Hepatocyte (in vitro differentiated cells): ENCODE measurements at places on chromosomes 13 and 19. TPM values are rescaled to one million over a fixed set of nuclear protein-coding genes. Genes with fewer than 3 reads are reported as not detected.

Gene ZNF571
- total RNA-seq, result 5.6 and 5.7 TPM in 2 replicates

DNA sequence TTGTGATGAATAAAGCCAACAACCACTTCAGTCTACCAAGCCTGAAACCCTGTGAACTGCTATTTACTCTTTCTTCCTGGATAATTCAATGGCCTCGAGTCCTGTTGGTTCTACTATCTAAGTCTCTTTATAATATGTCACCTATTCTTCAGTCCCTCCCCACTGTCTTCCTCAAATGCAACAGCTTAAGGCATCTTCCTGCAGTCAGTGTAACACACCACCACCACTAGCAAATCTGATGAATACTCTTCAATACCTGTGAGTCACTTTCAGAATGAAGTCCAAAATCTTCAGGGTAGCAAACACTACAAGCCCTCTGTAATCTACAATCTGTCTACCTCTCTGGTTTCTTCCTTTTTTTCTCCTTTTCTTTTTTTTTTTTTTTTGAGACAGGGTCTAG, 32.9 kb downstream of the ZDHHC20 start:
- H3K4me1 ChIP-seq, result no peaks in the 10 kb centered on the region
- H3K27ac ChIP-seq, result no peak overlapping the region
- no peak overlapping the region for H3K4me3 ChIP-seq
- H3K27me3 ChIP-seq, result no peaks in the 10 kb centered on the region
- DNase-seq, result no peak

DNA sequence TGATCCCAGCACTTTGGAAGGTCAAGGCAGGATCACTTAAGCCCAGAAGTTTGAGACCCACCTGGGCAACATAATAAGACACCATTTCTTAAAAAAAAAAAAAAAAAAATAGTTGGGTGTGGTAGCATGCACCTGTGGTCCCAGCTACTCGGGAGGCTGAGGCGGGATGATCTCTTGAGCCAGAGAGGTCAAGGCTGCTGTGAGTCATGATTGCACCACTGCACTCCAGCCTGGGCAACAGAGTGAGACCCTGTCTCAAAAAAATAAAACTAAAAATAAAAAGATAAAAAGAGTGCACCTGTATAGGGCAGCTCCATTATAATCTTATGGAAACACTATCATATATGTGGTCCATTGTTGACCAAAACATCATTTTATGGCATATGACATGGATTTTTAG, 25.5 kb upstream of the STARD13 start:
- H3K36me3 ChIP-seq, result no peaks in the 10 kb centered on the region
- no peak overlapping the region for H3K4me3 ChIP-seq
- no peak for DNase-seq
- no peaks in the 10 kb centered on the region for H3K27me3 ChIP-seq
- no peaks in the 10 kb centered on the region for H3K4me1 ChIP-seq

GRCh38 chr13:37027639-37028038, 27.1 kb downstream of the EXOSC8 start:
- H3K27me3 ChIP-seq, result no peaks in the 10 kb centered on the region
- no peaks in the 10 kb centered on the region for H3K4me1 ChIP-seq
- no peak overlapping the region for H3K27ac ChIP-seq

DNA sequence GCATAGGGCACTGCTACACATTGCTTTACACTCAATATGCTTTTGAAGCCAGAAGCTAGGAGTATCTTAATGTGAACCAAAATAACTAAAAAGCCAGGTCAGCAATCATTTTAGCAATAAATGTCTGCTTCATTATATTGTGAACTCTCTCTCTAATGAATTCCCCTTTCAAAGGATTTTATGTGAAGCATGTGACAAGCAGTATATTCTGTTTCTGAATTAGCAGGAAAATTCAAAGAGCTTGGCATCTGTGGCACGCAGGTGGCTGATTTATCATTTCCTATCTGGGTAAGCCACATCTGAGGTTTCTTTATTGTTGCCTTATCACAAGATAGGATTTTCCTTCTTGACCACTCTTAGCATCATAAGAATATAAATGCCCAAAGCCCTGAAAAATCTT, 56.8 kb upstream of the KLF12 start:
- no peak overlapping the region for H3K27ac ChIP-seq
- no peaks in the 10 kb centered on the region for H3K36me3 ChIP-seq
- H3K4me3 ChIP-seq, result no peak overlapping the region
- H3K4me1 ChIP-seq, result no peaks in the 10 kb centered on the region
